ENCODE measurements at places on chromosomes 6 and 20.

- no peak for DNase-seq
These were observed 175.8 kb downstream of the GMPR start for GRCh38 chr6:16414205-16414604.

- no peak for DNase-seq
These were observed 1.6 kb downstream of the SLC44A4 start for GRCh38 chr6:31877125-31877650.

DNA sequence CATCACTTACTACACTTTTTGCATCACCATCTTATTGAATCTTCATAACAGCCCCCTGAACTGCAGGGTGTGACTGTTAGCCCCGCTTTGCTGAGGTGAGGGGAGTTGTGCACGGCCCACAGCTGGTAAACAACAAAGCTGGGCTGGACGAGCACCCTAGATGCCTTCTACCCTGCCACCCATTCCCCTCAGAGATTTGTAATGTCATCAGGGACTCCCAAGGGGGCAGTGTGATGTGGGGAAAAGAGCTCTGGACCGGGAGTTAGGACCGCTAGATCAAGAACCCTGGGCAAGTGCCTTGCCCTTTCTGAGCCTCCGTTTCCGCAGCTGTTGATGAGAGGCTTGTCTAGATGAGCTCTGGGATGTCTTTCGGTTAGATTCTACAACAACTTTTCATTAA lies 20.9 kb downstream of the PKIG start:
- no peak for DNase-seq

- peak; percentile 45 for DNase-seq
These were observed 2.8 kb upstream of the FOXC1 start for GRCh38 chr6:1606780-1607515.

GRCh38 chr6:130864344-130864743 lies 37.1 kb downstream of the SMLR1 start:
- no peak for DNase-seq

DNA sequence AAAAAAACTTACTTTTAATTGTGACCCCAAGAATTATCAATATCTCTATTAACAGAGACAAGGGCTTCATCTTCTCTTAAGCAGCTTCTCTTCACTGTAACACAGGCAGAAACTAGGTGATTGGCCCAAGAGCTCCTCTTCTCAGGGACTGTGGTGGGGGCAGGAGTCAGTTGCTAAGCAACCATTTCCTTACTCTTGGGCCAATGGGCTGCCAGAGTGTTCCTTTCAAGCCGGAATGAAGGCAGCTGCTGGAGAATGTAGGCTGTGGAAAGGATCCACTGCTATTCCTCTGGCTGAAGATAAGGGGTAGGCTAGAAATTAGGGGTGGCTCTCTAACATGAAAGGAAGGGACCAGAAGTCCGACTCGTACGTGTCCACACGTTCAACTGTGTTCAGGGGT lies at the start of gene SEL1L2:
Gene SEL1L2 (minus strand): TSS at position 150 of the 400 bp plus-strand sequence. CDS start 80 bp downstream, at position 70.
- no peak for DNase-seq

DNA sequence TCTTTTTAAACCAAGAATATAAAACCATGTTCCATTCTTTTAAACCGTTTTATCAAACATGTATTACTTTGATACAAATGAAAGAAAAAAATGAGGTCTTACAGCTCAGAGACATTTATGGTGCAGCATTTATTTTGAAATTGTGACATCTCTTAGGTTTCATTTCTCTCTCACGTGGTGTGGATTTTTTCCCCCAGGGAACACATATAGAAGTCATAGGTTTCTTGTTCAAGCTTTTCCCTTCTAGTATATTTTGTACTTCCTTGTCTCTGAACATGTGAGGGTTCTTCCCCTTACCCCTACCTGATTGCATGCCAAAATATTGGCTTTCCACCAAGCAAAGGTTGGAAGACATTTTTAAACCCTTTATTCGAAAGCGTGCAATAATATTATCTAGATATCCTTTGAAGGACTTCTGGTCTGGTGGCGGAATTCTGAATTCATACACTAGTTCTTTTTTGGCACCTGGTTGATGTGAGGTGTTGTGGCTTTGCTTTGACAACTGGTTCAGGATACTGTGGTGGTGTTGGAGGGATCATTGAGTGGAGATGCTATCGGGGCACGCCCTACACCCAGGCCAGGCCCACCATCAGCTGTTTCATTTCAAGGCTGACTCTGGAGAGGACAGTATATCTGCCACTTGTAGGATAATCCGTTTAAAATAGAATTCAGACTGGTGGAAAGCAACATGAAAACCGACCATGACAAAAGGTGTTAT lies 5.6 kb upstream of the FAM50B start:
- no peak for DNase-seq

- DNase-seq = no peak
These were observed 32.4 kb upstream of the KIF13A start for GRCh38 chr6:18019539-18020534.

DNA sequence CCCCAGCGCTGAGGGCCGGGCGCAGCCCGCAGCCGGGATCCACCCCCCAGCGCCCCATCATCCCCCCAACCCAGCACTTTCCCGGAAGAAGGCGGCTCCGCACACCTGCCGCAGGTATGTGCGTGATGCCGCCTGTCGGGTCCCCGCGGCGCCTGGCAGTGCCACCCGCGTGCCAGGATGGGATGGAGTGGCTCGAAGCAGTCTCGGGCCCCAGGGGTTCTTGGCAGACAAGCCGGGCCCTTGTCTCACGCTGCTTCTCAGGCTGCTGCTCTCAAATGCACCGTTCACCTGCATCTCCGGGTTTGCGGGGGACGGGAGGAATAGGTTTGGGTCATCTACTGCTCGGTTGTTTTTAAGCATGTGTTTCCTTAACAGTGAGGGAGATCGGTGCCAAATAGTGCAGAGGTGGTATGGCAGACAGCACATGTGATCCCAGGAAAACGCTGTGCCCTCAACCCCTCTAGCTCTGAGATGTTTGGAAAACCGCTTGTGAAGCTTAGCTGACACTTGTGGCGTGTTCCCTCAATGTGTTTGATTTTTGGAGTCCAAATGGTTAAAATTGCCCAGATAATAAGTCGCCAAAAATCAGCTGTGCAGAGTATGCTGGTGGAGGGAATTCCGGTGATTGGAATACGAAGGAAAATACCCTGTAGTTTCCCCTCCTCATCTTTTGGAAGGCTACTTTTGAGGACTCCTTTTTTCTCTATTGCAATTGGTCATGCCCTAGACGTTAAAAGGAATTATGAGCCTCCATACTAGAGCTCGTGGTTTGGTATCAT lies 926 bp downstream of the MYLIP start:
- DNase-seq = peak; percentile 67

- no peak for DNase-seq
These were observed 45.3 kb downstream of the B4GALT5 start for GRCh38 chr20:49668181-49668877.

DNA sequence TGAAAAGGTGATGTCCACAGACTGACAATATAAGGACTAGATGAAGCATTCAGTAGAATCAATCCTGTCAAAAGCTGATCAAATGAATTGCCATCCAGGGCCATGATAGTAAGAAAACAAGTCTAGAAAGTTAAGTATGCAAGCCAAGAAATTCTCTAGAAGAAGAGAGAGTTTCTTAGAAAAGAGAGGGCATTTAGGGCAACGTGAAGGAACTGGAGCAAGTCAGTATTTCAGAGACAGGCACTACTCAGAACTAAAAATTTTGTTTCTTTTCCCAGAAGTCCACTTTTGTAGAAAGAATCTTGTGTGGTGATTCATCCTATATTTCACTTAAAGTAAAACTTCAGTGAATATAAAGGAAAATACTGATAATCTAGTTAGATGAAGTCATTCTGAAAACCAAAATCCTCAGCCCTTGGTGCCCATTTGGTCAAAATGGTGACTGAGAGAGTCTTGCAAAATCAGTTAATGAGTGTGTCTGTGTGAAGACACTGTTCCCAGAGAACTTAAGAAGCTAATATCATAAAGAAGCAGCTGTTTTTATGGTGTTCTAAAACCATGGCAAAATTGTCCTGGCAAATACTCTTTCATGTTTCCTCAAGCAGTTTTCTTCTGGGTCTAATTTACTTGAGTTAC lies 82.2 kb downstream of the COL19A1 start:
- DNase-seq = no peak

DNA sequence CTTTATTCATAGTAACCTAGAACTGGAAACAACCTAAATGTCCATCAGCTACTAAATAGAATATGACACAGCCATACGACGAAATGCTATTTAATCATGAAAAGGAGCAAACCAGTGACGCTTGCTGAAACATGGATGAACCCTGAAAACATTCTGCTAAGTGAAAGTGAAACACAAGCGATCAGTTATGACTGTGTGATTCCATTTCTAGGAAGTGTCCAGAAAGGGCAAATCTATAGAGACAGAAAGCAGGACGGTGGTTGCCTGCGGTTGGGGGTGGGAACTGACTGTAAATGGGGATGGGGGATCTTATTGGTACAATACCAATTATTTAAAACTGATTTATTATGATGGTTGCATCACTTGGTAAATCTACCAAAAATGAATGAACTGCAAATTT lies 126.8 kb downstream of the IPCEF1 start:
- no peak for DNase-seq

DNA sequence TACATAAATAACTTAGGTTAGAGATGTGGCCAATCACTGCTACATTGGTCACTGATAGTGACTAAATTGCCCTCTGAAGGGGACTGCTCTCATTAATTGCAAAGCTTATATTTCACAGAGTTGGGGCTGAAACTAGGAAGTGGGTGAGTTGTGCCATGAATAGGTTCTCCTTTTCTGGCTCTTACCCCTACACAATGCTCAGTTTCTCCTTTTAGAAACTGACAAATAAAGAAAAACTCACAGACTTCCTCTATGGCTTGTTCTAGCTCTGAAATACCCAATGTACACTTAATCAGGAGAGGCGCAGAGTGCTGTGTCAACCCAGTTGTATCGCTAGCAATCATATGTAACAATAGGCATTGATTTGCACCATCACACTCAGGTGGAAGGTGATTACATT lies 41.2 kb upstream of the PROKR2 start:
- DNase-seq = no peak

DNA sequence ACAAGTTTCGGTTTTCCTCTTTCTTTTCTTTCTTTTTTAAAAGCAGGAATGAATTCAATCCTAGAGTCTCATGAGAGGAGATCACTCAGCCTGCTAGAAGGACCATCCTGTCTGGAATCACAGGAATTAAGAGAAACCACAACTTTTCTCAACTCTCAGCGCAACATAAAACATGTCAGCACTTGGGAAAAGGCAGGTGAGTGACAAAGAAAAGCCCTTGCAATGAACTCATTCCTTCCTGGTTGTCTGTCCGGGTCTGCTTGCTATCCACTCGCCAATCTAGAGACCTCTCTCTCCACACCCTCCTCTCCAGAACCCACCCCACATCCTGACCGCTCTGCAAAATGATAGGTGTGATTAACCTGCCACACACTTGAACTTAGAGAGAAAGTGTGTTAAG lies 253.8 kb downstream of the LY86 start:
- DNase-seq = no peak

DNA sequence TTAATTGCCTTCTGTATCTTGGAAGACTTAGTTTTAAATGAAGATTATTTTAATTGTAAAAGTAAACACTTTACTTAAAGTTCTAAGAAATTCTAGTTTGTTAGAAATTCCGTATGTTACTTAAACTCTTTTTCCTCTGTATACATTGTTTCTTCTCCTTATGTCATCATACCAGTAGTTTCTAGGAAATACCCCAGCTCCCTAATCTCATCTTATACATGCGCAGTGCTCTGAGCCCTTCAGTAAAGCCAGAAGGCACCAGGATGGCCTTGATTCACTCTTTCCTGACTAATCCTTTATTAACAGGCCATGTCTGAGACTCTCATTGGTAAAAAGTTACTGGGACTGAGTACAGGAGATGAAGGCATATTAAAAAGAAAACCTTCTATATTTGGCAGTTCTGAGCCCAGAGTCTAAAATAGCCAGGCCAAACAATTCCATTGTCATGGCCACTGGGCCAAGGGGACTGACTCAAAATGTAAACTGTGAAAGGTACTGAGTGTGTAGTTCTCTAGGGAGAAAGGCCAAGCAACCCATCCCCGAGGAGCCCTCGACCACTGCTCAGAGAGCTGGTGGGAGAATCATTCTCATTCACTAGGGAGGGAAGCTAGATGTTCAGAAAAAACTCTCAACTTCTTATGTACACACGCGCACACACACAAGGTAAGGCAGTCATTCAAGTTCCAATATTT lies 25.0 kb downstream of the SLC22A1 start:
- no peak for DNase-seq

- DNase-seq = peak; percentile 41
These were observed 17.6 kb downstream of the NEDD9 start for GRCh38 chr6:11214901-11215300.

GRCh38 chr6:170471491-170471890 lies 81.6 kb downstream of the PSMB1 start:
- DNase-seq = no peak

- DNase-seq = no peak
These were observed 12.8 kb downstream of the TRAF3IP2 start for GRCh38 chr6:111592726-111593511.

DNA sequence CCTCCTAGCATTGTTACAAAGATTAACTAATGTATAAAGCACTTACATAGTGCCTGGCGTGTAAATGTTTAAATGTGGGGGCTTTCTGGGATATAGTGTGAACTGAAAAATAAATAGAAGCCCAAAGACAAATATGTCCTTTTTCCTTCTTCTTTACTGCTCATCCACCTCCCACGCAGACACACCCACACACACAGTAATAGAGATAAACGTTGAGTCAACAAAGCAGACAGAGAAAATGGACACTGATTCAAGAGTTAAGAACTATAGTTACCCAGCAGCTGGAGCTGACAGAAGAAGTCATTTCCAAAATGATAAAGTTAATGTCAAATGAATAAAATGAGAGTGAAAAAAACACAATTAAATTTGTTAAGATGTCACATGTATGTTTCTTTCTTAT lies 68.3 kb downstream of the FHL5 start:
- no peak for DNase-seq

- no peak for DNase-seq
These were observed 312.7 kb upstream of the TBX18 start for GRCh38 chr6:85077098-85077497.

- no peak for DNase-seq
These were observed 257.1 kb downstream of the SOX4 start for GRCh38 chr6:21850691-21851090.

DNA sequence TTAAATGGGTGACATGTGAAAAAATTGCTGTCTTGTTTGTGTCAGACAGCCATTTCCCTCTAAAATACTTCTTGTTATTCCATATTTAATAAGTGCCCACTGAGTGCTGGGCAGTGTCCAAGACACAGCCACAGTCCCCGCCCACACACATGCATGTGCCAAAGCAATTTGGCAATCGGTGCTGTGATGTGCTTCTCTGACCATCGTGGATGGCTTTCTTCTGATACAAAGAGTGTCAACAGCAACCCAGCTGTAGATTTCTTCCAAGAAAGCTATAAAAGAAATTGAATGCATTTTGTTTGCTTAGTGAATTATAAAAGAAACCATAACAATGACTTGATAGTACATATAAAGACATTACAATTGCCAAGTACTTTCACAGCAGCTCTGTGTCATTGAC lies 140.5 kb upstream of the ATXN1 start:
- DNase-seq = peak; percentile 48

DNA sequence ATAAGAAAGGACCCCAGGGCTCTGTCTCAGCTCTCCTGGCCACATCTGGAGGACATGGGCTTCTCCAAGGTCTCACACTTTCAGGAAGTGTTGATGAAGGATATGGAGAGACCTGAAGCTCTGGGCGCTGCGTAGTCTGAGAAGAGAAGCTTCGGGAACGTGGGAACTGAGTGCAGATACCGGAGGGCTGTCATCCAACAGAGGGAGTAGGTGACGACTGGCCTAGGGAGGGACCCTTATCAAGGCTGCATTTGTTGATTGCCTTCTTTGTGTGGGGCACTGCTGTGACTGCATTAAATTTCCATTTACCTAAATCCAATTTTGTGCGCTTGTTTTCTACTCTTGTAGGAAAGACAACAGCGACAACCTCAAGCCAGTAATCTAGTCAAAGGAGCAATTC lies 63.4 kb downstream of the PLG start:
- DNase-seq = no peak

- no peak for DNase-seq
These were observed 17.4 kb downstream of the TMEM242 start for GRCh38 chr6:157305670-157306653.
